IMR-90 (cell line): ENCODE measurements at places on chromosomes 16 and 17.

DNA sequence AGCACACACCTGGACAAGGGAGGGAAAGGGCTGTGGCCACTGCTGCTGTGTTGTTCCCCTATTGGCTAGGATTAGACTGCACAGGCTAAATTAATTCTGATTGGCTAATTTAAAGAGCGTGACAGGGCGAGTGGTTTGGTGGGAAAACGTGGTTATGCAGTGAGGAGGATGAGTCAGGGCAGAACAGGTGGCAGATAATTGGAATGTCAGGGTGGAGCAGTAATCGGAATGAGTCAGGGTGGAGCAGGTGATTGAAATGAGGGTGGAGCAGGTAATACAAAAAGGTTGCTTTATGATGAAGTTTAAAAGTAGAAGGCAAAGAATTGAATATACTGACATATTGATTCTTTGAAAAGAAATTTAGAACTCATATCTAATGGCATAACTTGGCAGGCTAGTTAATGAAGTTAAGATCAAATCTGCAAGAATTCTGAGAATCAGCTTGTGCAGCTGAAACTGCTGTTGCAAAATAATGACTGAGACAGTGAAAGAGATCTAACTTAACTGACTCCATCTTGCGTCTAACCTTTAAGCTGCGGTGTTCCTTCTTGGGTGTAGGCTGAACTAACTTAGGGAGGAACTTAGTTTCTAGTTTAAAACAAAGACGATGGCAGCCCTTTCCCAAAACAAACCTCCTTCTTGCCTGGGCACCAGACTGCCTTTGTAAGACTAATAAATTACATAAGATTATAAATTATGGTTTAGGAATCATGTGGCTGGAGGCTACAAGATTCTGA lies 174.3 kb downstream of the UTP18 start:
- no peak for DNase-seq

GRCh38 chr16:85961988-85962915 lies 63.3 kb downstream of the IRF8 start:
- no peak for DNase-seq

- peak; percentile 38 for DNase-seq
Measured at GRCh38 chr16:57667526-57668262, 412 bp upstream of the ADGRG3 start.

GRCh38 chr16:477301-478157 lies 50.0 kb upstream of the CAPN15 start:
- DNase-seq, result no peak

- DNase-seq, result no peak
Measured at GRCh38 chr16:67933805-67934204, 2.1 kb upstream of the CTRL start.

- no peak for DNase-seq
Measured at GRCh38 chr17:65817951-65818350, 256.5 kb upstream of the AXIN2 start.

GRCh38 chr16:67454104-67454503 lies 23.2 kb downstream of the HSD11B2 start:
- no peak for DNase-seq

GRCh38 chr17:16091773-16092172 lies 92.1 kb downstream of the TTC19 start:
- DNase-seq, result no peak

DNA sequence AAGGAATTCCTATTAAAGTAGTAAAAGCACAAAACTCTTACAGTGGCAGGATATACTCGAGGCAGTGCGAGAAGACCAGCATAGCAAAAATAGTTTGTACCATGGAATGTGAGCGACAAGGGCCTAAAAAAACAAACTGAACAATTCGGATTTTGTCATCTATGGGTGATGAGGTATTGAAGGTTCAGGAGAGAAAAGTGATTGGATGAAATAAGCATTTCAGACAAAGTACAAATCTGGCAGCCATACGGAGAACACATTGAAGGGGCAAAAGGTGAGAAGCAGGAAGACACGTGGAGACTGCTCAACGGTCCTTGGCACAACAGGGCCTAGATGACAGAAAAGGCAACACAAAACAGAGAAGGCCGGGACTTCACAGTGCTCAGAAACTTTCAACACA lies 22.5 kb downstream of the MYH10 start:
- DNase-seq, result no peak

GRCh38 chr17:77692571-77693161 lies 265.8 kb upstream of the TNRC6C start:
- DNase-seq, result peak; percentile 9

GRCh38 chr17:68060336-68060735 lies 24.8 kb downstream of the KPNA2 start:
- no peak for DNase-seq

GRCh38 chr17:1762233-1762900 lies 507 bp downstream of the SERPINF1 start:
- DNase-seq, result peak; percentile 39

DNA sequence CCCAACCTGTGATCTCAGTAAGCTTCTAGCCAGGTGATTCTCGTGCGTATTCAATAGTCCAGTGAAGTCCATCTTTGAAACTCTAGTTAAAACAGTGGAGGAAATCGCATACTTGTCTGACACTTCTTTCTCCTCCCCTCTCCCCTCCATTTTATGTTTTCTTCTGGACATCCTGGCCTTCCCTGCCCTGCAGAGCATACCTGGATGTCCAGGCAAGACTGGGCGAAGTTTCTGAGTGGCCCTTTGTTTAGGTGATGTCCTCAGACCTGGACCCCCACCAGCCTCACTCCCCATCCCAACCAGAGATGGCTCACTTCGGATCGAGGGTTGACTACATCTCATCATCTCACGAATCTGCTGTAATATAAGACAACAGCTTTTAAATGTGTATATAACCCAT lies 65.7 kb downstream of the CCDC182 start:
- no peak for DNase-seq

DNA sequence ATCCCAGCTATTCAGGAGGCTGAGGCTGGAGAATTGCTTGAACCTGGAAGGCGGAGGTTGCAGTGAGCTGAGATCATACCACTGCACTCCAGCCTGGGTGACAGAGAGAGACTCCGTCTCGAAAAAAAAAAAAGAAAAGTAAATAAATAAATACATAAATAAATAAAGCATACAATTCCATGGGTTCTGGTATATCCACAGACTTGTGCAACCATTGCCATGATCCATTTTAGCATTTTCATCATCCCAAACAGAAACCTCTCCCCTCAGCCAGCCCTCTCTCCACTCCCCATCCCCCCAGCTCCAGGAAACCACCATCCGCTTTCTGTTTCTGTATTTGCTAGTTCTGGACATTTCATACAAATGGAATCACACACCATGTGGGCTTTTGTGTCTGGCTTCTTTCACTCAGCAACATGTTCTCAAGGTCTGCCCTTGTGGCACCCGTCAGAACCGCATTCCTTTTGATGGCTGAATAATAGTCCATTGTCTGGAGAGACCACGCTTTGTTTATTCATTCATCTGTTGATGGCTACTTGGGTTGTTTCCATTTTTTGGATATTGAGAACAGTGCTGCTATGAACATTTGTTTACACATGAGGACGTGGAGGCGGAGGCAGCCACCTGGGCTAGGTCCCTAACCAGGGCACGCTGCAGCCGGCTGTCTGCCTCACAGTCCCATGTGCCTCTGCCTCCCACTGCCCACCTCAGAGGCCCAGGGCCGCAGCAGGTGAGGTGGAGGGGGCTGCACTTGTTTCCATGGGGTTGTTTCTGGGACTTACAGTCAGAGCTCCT lies 76.2 kb downstream of the NT5M start:
- DNase-seq, result peak; percentile 36

DNA sequence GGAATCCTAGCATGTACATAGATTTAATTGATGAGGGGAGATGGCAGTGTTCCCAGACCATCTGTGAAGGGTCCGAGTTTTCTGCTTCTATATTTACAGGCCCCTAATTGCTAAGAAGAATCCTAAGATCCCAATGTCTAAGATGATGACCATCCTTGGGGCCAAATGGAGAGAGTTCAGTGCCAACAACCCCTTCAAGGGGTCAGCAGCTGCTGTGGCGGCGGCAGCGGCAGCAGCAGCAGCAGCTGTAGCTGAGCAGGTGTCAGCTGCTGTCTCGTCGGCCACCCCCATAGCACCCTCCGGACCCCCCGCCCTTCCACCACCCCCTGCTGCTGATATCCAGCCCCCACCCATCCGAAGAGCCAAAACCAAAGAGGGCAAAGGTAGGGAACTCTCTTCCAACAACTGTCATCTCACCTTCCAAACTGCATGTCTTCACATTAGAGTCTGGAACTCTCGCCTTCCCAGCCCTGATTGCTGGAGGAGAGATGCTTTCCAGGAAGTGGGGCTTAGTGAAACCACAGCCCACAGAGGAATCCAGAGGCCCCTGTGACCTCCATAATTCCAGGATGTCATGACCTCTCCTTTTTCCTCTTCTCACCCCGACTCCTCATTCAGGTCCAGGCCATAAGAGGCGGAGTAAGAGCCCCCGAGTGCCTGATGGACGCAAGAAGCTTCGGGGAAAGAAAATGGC lies 4.7 kb downstream of the CHD3 start:
- DNase-seq, result peak; percentile 26

- DNase-seq, result no peak
Measured at GRCh38 chr16:88118376-88118775, 167.1 kb downstream of the BANP start.

GRCh38 chr16:86517033-86517432 lies 6.7 kb downstream of the FOXF1 start:
- peak; percentile 21 for DNase-seq

DNA sequence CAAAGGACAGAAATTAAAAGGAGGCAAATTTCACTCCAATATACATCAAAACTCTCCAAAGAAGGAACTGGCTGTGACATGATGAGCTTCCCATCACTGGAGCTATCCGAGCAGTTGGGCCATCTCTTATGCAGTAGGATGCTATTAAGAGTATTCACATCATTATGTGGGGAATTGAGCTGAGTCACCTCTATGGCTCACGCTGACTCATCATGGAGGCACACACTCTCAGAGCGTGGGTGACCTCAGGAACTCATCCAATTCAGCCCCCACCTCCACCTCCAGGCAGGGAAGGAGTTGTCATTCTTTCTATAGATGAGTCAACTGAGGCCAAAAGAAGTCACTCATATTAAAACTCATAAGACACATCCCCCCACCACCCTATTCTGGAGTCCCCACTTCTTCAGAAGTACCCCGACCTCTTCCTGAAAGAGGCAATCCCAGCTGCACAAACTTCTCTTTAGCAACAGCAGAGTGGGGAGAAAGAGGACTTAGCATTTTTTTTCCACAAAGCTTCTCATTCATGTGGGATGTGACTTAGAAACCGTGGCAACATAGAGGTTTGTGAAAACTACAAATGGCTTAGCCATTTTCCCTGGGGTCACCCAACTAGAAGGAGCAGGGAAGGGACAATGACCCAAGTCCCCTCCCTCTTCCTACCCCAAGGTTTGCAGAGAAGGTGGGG lies 32.5 kb downstream of the ABCC12 start:
- DNase-seq, result peak; percentile 100

- DNase-seq, result no peak
Measured at GRCh38 chr17:76560036-76560876, 20.4 kb downstream of the PRCD start.

DNA sequence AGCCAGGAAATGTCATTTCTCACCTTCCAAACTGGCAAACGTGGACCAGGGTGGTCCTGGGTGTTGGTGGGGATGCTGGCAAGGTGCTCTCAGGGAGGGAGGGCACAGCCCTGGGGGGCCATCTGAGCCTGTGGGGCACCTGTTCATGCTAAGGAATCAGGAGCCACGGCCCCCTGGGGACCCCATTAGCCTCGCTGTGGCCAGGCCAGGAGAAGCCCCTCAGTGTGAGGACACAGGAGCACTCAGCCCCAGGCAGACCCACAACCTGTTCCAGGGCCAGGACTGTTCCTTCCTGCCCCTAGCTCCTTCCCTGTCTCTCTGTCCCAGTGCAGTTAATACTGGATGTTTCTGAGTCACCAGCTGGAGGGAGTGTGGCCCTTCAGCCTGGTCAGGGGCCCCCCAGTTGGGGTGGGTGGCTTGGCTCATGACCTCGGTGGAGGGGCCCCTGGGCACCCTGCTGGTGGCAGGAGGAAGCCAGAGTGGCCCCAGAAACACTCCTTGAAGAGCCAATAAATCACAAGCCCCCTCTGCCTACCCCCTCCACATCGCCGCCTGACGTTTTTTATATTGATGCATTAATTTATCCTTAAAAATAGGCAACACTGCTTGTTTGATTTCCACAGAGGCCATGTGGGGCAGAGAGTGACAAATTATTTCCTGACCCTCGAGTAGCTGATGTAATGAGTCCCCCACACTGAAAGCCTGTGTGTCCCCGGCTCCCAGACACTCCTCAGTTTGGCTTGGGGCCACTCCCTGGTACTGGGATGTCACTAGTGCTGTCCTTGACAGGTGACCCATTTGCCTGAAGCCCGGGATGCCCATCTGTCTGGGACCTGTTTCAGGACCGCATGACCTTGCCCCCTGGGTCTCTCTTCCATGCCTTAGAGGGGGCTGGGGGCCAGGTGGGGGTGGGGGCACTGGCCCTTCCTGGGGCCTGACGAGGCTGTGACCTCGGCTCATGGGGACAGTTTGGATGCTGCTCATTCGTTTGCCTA lies 22.3 kb downstream of the ACTG1 start:
- DNase-seq, result no peak

- DNase-seq, result no peak
Measured at GRCh38 chr16:285146-286055, 2.4 kb downstream of the PDIA2 start.

GRCh38 chr17:5416901-5417300 lies 2.6 kb downstream of the NUP88 start:
- no peak for DNase-seq

DNA sequence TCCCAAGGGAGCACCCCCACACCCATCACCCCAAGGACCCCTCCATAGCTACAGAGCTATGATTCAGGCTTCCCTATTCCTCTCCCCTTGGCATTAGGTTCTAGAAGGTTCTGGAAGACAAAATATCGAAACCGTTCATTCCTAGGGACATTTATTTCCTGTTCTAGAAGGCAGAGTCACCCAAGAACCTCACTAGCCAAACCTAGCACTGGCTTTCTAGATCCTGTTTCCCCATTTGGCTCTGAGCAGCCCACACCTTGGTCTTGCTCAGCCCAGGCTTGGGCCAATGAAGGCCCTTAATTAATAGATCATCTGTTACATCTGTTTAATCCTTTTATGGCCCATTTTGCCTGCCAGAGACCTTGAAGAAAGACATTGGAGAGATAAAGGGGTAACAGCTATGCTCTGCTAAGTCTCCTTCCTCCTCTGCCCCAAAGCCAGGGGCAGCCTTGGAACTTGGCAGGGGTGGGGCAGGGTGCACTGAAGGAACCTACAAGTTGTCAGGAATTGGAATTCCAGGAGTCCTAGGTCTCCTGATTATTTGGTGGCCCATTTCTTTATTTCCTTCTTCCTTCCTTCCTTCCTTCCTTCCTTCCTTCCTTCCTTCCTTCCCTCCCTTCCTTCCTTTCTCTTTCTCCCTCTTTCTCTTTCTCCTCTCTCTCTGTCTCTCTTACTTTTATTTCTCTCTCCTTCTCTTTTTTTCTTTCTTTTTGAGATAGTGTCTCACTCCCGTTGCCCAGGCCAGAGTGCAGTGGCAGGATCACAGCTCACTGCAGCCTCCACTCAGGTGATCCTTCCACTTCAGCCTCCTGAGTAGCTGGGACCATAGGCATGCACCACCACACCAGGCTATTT lies 8.7 kb upstream of the FZD2 start:
- no peak for DNase-seq

GRCh38 chr16:48879223-48880122 lies 269.5 kb upstream of the N4BP1 start:
- DNase-seq, result no peak
